ENCODE measurements at places on chromosomes 2 and 18.

- DNase-seq: no peak
Observed at GRCh38 chr2:61357681-61358080, 113.2 kb downstream of the USP34 start.

DNA sequence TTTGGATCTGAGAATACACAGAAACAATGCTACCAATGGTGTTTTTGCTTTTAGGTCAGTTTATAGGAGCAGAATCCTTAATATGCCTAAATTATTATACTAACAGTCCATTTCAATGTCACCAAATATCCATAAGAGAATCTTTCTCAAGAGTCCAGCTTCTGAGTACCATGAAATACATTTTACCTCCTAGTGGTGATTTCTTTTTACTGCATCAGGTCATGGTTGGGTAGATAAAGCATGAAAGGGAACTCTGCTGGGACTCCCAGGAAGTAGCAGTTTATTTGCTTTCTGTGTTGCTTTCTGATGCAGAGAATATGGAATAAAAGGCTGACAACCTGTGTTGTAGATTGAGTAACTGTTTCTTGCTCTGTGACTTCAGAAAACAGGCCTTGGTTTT, 115.6 kb downstream of the PPP1R1C start:
- DNase-seq: peak; percentile 20

DNA sequence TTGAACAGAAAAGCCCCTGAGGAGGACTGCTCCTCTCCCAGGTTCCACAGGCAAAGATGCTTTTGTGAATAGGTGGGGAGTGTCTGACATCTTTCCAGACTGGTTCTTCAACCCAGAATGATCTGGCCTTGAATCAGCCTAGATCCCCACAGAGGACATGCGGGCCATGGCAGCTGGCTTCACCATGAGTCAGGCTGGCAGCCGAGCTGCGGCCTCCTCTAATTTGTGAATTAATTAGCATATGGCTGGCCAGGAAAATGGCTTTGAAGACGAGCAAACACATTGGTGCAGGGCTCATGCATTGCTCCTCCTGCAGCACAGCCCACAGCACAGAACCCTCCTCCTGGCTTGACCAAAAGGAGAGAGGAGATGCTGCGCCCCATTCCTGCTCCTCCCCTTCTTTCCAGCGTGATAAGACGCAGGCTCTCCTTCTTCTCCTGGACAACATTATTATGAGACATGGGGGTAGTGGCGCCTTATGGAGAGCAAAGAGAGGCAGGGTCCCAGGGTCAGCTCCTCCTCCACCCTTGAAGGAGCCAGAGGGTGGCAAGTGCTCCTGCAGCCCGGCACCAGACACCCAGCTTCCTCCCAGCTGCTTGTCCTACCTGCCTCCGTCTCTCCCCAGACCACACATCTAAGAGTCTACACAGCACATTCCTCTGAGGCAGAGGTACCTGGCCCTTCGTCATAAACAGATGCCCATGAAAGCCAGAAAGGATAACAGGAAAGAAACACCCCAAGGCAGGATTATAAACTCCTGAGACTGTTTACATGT, 66.7 kb downstream of the EDAR start:
- DNase-seq: no peak

- no peak for DNase-seq
Observed at GRCh38 chr2:228847684-228848083, 423.4 kb downstream of the PID1 start.

DNA sequence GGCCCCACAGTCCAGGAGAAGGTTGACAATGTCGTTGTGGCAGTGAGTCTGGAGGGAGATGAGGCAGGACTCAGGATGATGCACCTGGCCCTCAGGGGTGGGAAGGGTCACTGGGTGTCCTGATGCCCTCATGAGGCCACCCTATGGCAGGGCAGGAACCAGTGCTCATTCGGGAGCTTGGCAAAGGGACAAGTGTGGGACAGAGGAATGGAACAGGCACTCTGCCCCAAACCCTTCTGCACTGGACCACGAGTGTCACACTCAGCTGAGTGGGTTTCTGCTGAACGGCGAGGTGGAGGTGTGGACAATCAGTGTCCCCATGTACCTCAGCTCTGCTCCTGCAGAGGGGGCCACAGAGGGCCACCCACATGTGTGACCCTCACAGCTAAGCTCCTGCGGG, 32.0 kb downstream of the ANKMY1 start:
- no peak for DNase-seq

DNA sequence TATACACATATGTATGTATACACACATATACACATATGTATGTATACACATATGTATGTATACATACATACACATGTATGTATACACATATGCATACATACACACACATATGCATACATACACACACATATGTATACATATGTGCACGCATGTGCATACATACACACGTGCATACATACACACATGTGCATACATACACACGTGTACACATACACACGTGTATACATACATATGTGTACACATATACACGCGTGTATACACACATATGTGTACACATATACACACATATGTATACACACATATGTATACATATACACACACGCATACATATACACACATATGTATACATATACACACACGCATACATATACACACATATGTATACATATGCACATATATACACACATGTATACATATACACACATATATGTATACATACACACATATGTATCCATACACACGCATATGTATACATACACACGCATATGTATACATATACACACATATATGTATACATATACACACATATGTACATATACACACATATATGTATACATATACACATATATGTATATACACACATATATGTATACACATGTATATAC, 21.5 kb downstream of the NABP1 start:
- DNase-seq: no peak

- no peak for DNase-seq
Observed at GRCh38 chr2:111694700-111695101, 189.3 kb downstream of the ANAPC1 start.

DNA sequence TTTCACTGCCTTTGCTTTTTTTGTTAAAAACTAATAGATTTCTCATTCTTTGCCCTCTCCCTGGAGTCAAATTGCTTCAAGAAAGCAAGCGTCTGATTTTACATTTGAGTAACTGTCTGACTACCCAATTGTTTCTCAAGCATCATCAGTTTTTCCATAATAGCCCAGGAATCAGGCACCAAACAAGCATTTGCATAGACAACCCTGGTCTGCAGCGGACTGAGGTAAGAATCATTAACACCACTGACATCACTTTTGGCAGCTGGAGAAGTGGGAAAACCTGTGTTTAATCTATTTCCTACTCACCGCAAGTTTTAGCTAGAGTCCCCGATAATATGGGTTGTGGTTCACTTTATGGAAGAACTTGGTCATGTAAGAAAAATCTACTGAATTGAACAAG, 55.7 kb downstream of the IRS1 start:
- no peak for DNase-seq

- DNase-seq: no peak
Observed at GRCh38 chr18:22033085-22033484, 136.3 kb upstream of the GATA6 start.

- DNase-seq: no peak
Observed at GRCh38 chr2:23404426-23404825, 19.4 kb downstream of the KLHL29 start.

GRCh38 chr18:26549263-26550094, 1.1 kb upstream of the KCTD1 start:
- DNase-seq: no peak

- DNase-seq: no peak
Observed at GRCh38 chr2:204228169-204228886, 291.8 kb downstream of the ICOS start.

- DNase-seq: no peak
Observed at GRCh38 chr2:53633441-53633840, 134.2 kb upstream of the CHAC2 start.

DNA sequence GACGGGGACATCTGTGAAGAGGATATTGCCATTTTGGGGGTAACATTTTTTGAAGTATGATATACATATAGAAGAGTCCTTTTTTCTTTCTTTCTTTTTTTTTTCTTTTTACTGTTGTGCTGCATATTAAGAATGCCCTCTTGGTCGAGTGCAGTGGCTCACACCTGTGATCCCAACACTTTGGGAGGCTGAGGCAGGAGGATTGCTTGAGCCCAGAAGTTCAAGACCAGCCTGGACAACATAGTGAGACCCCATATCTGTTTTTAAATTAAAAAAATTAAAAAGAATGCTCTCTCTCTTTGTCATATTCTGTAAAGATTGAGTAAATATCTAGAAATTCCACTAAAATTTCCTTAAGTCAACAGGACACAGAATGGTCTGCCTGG, 3.6 kb downstream of the SH2D6 start:
- DNase-seq: no peak

DNA sequence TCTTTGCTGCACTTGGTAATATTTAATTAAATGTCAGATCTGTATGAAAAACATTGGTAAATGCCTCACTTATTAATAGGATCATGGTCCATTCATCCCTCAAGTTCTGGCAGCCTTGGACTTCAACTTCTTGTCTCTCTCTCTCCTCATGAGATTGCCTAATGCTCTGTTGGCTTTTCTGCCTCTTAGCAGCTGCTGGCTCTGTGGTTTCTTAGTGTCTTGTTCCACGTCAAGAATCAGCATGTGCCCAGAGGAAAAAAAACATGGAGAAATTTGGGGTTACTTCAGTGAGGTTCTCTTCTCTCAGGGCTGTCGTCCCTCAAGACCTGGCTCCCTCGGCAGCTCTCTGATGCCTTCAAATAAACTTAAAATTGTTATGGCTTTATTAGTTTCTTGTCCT, 75.4 kb downstream of the TAF4B start:
- no peak for DNase-seq

GRCh38 chr2:215898363-215898762, 115.0 kb downstream of the MREG start:
- DNase-seq: no peak

- DNase-seq: peak; percentile 85
Observed at GRCh38 chr2:105398336-105399206, at the start of gene FHL2. Gene FHL2 (minus strand): TSS chr2:105399051. CDS start chr2:105386516, 12,535 bp downstream.

GRCh38 chr18:9890196-9890595, 4.4 kb downstream of the TXNDC2 start:
- no peak for DNase-seq

GRCh38 chr2:45261746-45262145, 252.5 kb upstream of the SIX2 start:
- DNase-seq: no peak

- DNase-seq: no peak
Observed at GRCh38 chr18:26074246-26074645, 16.2 kb downstream of the SS18 start.

- no peak for DNase-seq
Observed at GRCh38 chr2:148876202-148876594, 1.2 kb downstream of the KIF5C start.

Data from K562 (cell line).